ENCODE measurements at places on chromosomes 5 and 9. TPM values are rescaled to one million over a fixed set of nuclear protein-coding genes. Genes with fewer than 3 reads are reported as not detected.

Gene KCNV2
- polyA plus RNA-seq: not detected

Gene CARD9
- 0.69 TPM for polyA plus RNA-seq

Gene SRD5A1
- polyA plus RNA-seq: 0.80 TPM

Gene BHMT
- polyA plus RNA-seq: not detected

Gene CCDC171
- polyA plus RNA-seq: 0.30 TPM

Gene ANXA2R
- 2.0 TPM for polyA plus RNA-seq

Gene SKP1
- polyA plus RNA-seq: 1,085 TPM

Gene LNPEP
- polyA plus RNA-seq: 12.5 TPM

Gene SPRY4
- polyA plus RNA-seq: 7.2 TPM

Gene CNTNAP3
- polyA plus RNA-seq: 1.8 TPM

Gene CRB2
- not detected for polyA plus RNA-seq

Gene HACD4
- 0.23 TPM for polyA plus RNA-seq

Gene OMD
- 2.6 TPM for polyA plus RNA-seq

Gene WDR38
- polyA plus RNA-seq: 0.07 TPM

Gene FAM163B
- 0.08 TPM for polyA plus RNA-seq

Gene FOXD4
- 0.08 TPM for polyA plus RNA-seq

Gene ARID3C
- polyA plus RNA-seq: not detected

Gene SV2C
- polyA plus RNA-seq: not detected

Gene PTGDS
- polyA plus RNA-seq: 5,295 TPM

Gene GTF2H2C
- polyA plus RNA-seq: 16.5 TPM

Gene PTGER4
- polyA plus RNA-seq: 2.1 TPM

Gene SARDH
- 0.19 TPM for polyA plus RNA-seq

Gene C9orf40
- 2.7 TPM for polyA plus RNA-seq

Gene PLK2
- polyA plus RNA-seq: 18.4 TPM

Gene PHF24
- polyA plus RNA-seq: 0.11 TPM

Gene ST8SIA4
- 1.1 TPM for polyA plus RNA-seq

Gene ZNF366
- 2.1 TPM for polyA plus RNA-seq

Gene PCDHA11
- not detected for polyA plus RNA-seq

Gene FRMD3
- 84.1 TPM for polyA plus RNA-seq

Gene TGFBR1
- 7.6 TPM for polyA plus RNA-seq

Gene DRD1
- polyA plus RNA-seq: not detected

Gene CTNND2
- 4.2 TPM for polyA plus RNA-seq

Gene NR4A3
- polyA plus RNA-seq: 17.5 TPM

Gene TEX48
- polyA plus RNA-seq: not detected

Gene RRAGA
- 107 TPM for polyA plus RNA-seq

Gene DAPK1
- 1.0 TPM for polyA plus RNA-seq

Gene MLANA
- polyA plus RNA-seq: not detected

Gene SPINK4
- not detected for polyA plus RNA-seq

Gene SPATA31E1
- polyA plus RNA-seq: not detected

Gene DMAC1
- polyA plus RNA-seq: 22.8 TPM

Gene STKLD1
- polyA plus RNA-seq: 0.25 TPM

Gene GLRA1
- not detected for polyA plus RNA-seq

Gene FAXDC2
- polyA plus RNA-seq: 15.4 TPM

Gene ISL1
- not detected for polyA plus RNA-seq

Gene LHFPL2
- 1.8 TPM for polyA plus RNA-seq

Gene IL9
- not detected for polyA plus RNA-seq

Gene NME5
- 4.2 TPM for polyA plus RNA-seq

Gene LURAP1L
- polyA plus RNA-seq: 2.9 TPM

Gene PCDHGB1
- 5.9 TPM for polyA plus RNA-seq

Gene IFNB1
- polyA plus RNA-seq: not detected

Gene DMRT3
- polyA plus RNA-seq: not detected

Gene IFNA14
- not detected for polyA plus RNA-seq

Gene ZDHHC12
- 29.8 TPM for polyA plus RNA-seq

Gene ROPN1L
- 0.15 TPM for polyA plus RNA-seq

Gene COL15A1
- 12.4 TPM for polyA plus RNA-seq

Data from heart left ventricle (tissue), 16 donors.